ENCODE measurements at places on chromosomes 6 and 20. TPM values are rescaled to one million over a fixed set of nuclear protein-coding genes. Genes with fewer than 3 reads are reported as not detected.

Gene KCNQ2
- total RNA-seq = not detected

Gene WFDC10B
- not detected for total RNA-seq

Gene HLA-DOA
- total RNA-seq = 3.3 TPM

Gene KCNB1
- not detected for total RNA-seq

Gene UBE2C
- 175 TPM for total RNA-seq

Gene SDC4
- 31.0 TPM for total RNA-seq

Gene LY6G6F
- total RNA-seq = not detected

Gene LY6G6D
- not detected for total RNA-seq

Gene MDN1
- 48.6 TPM for total RNA-seq

Gene CCN2
- total RNA-seq = not detected

Gene ANGPT4
- not detected for total RNA-seq

Gene PTGIS
- total RNA-seq = 0.43 TPM

Gene PNRC1
- total RNA-seq = 85.6 TPM

Gene PGC
- total RNA-seq = not detected

Gene LPA
- total RNA-seq = not detected

Gene SEMG1
- not detected for total RNA-seq

Gene CDC5L
- 28.9 TPM for total RNA-seq

Gene HTR1E
- total RNA-seq = not detected

Gene FOXP4
- 13.8 TPM for total RNA-seq
